HuH-7 (cell line): ENCODE measurements at places on chromosomes 16 and 17.

GRCh38 chr16:65274566-65274965 lies 152.7 kb upstream of the CDH11 start:
- no peak for DNase-seq

DNA sequence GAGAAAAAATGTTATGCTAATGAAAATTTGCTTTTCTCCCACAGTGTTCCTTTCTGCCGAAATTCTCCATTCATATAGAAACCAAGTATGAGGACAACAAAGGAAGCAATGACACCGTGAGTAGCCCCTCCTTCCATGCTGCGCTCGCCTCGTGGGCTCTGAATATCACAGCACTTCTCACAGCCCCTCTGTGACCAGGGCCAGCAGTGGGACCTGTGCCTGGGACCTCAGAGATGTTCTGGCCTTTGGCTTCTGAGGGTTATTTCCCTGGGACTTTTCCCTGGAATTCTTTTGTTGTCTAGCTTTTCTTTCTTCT lies 139.6 kb upstream of the NOL11 start:
- DNase-seq = no peak

DNA sequence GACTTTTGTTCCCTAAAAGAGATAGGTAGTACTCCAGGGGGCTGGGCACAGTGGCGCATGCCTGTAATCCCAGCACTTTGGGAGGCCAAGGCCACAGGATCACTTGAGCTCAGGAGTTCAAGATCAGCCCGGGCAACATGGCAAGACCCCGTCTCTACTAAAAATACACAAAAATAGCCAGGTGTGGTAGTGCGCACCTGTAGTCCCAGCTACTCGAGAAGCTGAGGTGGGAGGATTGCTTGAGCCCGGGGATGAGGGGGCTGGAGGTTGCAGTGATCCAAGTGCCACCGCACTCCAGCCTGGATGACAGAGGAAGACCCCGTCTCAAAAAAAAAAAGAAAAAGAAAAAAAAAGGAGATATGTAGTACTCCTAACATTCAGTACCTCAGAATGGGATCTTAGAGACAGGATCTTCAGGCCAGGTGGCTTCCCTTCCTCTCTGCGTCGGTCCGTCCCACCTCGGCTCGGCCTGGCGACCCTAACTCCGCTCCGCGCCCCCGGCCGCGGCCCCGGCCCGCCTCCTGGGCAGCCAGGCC lies 89.6 kb downstream of the CDC27 start:
- no peak for DNase-seq

GRCh38 chr17:56313201-56313600 lies 159.9 kb downstream of the ANKFN1 start:
- DNase-seq = no peak

DNA sequence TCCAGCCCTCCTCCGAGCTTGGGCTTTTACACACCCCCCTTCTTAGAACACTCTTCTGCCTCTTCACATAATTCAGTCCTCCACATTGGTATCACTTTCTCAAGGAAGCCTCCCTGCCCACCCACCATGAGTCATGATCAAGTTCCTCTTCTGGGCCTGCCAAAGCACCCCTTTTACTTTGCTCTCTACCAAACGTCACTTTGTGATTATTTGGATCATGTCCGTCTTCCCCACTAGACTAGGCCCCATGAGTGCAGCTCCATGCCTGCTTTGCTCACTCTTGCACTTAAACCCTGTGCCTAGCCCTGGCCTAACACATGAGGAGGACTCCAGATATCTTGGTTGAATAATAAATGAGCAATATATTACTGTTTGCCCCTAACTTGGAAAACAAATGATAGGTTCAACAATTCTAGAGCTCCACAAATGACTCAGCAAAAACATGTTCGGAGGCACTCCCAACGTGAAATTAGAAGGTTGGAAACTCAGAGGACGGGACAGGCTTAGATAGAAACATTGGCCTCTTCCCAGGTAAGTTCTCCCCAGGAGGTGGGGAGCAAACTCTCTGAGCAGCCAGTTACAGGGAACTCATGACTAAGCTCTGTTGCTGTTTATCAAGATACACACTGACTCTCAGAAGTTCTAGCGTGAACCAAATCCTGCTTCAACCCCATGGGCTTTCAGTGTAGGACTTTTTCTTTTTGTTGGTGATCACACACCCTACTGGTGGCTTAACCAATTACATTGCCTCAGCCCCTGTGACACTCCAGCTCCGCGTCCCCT lies 28.3 kb downstream of the G6PC1 start:
- DNase-seq = peak; percentile 84

DNA sequence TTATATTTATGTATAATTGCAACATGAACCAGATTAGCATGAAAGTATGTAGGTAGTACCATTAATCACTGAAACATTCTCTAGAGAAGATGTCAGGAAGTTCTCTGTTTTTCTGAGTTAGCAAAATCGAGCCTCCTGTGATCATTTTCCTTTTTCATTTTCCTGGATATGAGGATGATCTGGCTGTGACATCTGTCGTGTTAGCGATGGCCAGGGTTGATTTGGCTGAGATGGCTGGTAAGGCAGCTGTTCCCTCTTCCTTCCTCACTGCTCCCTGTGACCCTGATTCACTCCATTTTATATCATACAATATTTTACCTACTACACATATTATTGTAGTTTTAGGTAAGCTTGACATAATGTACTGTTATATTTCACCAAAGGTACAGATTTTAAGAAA lies 10.3 kb downstream of the CNTNAP4 start:
- no peak for DNase-seq

GRCh38 chr17:74491626-74492025 lies 25.2 kb downstream of the CD300A start:
- DNase-seq = no peak

DNA sequence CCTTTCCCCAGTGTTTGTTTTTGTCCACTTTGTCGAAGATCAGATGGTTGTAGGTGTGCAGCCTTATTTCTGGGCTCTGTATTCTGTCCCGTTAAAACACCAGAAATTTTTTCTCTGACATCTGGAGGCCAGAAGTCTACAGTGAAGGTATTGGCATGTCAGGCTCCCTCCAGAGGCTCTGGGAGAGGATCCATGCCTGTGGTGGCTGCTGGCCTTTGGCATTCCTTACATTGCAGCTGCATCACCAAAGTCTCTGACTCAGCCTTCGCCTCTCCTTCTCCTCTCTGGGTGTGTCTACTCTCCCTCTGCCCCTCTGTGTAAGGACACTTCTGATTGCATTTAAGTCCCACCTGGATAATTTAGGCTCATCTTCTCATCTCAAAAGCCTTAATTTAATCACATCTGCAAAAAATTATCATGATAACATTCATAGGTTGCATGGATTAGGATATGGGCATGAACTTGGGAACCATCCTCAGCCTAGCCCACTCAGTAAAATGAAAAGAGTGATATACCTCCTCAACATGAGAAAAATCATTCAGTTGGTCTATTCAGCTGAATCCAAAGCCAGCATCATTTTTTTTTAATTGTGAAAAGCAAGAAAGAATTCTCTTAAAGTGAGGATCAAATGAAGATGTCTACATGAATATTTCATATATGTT lies 78.0 kb downstream of the MAP2K6 start:
- DNase-seq = no peak

- DNase-seq = no peak
Observed at GRCh38 chr16:56862776-56863175, 2.2 kb upstream of the SLC12A3 start.

GRCh38 chr17:48835971-48836370 lies 5.1 kb downstream of the CALCOCO2 start:
- no peak for DNase-seq

- no peak for DNase-seq
Observed at GRCh38 chr17:79306424-79307318, 232.0 kb downstream of the ENGASE start.

DNA sequence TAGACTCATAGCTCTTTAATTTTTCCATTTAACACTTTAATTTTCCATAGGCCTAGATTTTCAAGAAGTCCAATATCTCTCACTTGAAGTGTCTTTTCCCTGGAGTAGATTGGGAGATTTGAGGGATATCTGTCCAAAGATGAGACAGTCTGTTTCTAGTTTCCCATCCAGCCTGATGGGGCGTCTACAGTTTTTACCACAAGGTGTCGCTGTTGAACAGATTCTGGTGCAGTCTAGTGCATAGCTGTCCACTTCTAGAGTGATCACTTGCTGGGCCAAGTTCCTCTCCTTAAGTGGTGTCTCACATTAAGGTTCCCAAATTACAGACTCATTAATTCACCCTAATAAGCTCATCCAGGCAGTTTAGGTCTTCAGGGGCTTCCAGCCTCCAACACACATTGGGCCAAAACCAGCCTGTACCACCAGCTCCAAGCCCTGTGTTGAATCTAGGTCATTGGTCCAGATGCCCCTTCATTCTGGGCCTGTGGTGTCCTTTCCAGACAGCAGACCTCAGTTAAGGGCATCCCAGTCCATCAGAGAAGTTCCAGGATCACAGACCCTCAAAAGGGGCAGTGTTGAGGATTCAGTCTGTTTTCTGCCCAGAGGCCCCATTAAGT lies 9.4 kb downstream of the SNX20 start:
- DNase-seq = peak; percentile 39

DNA sequence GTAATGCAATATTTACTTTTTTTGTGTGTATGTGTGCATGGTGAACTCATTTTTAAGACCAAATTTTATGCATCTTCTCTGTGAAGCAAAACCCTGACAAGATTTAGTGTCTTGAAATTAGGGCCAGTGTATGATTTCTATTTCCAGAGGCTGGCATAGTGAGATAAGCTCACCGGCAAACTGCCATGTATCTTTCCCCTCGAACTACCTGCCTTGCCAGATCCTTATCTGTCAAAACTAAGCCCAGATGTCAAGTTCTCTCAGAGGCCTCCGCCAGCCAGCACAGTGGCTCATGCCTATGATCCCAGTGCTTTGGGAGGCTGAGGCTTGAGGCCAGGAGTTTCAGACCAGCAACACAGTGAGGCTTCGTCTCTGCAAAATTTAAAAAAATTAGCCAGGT lies 10.0 kb downstream of the USP32 start:
- no peak for DNase-seq

- no peak for DNase-seq
Observed at GRCh38 chr16:64782484-64782883, 339.4 kb downstream of the CDH11 start.

GRCh38 chr17:10745231-10745630 lies 15.4 kb upstream of the TMEM220 start:
- no peak for DNase-seq

DNA sequence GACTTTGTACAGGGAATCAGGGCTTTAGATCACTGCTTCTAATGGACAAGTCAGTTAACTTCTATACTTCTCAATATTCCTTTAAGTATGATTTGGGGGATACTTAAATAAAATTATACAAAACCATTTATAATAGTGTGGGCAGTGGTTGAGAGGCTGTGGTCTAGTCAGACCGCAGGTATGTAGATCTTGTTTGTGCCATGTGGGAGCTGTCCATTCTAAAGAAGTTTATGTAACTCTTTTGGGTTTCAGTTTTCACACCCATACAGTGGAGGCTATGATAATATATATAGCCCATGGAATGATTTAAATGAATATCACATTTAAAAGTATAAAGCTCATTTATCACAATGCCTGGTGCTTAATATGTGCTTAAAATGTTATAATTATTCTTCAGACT lies 654.3 kb upstream of the KIF2B start:
- DNase-seq = no peak

GRCh38 chr16:11602321-11602720 lies 15.6 kb upstream of the LITAF start:
- no peak for DNase-seq

- DNase-seq = peak; percentile 86
Observed at GRCh38 chr17:3667366-3668278, 756 bp downstream of the TAX1BP3 start.

DNA sequence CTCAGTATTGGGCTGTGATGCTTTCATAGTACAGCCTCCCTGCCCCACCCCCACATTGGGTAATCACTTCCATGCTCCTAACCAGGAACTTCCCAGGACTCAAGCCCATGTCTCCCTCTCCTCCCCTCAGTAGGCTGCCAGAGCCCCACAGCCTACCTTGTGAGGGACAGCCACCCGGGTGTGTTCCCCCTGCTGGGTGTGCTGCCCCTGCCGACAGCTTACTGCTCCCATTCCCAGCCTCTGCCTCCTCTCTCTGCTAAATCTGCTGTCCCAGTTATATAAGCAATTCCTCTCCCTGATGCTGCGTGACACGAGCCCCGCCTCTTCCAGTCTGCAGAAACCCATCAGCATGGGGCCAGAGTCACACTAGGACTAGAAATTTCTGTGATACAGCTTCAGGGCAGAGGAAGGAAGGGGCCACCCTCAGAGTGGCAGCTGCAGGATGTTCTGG lies at the start of gene RSKR:
Gene RSKR, minus strand, starts transcription at position 255 of the 451 bp plus-strand sequence. Its CDS starts 24 bp downstream, at position 231.
- no peak for DNase-seq

- DNase-seq = no peak
Observed at GRCh38 chr16:53768593-53768992, 64.6 kb downstream of the FTO start.

DNA sequence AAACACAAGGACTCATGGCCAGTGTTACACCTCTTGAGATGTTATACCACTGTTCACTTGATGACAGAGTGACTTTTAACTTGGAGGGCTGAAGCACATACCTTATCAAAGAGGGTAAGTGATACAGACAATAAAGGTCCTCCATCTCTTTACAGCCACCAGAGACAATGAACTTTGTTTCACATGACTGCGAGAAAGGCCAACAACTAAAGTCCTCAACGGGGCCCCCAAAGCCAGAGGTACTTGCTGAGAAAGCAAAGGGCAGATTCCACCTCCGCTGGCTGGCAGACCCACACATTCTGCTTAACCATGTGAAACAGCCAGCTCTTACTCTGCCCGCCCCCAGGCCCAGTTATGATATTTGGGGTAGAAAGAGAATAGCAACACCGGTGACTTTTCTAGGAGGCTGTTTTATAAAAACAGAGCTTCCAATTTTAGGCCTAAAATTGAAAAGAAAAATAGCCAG lies 21.4 kb downstream of the DCUN1D3 start:
- no peak for DNase-seq

DNA sequence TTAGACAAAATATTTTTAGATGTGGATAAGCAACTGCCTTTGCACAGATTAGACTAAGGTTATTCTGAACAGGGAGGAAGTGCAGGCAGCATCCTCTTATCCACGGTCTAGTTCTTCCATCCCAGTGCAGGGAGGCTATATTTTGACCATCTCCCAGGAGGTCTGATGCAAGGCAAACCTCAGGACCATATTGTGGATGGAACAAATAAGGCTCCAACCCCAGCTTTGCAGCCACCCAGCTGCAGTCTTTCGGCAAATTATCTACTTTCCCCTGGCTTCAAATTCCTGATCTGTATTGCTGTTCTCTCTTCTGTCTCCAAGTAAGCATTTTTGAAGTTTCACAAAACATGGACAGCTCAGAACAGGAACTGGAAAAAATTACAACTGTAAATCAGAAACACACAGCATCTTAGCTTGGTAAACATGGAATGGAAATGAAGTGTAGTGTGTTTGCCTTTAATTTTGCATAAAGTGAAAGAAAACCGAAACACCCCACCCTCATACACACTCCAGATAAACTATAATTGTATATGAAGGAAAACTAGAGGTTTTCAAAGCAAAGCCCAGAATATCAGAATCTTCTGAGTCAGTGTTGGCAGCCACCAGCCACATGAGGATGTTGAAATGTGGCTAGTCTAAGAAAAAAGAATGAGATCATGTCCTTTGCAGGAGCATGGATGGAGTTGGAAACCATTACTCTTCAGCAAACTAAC lies 33.5 kb upstream of the MON1B start:
- no peak for DNase-seq

- no peak for DNase-seq
Observed at GRCh38 chr17:43699438-43699756, 37.7 kb upstream of the MEOX1 start.

- no peak for DNase-seq
Observed at GRCh38 chr16:66391726-66392670, 25.5 kb downstream of the CDH5 start.
